Posterior vena cava (tissue), 2 donors: ENCODE measurements at places on chromosomes 7 and 10. TPM values are rescaled to one million over a fixed set of nuclear protein-coding genes. Genes with fewer than 3 reads are reported as not detected.

ANKRD61 gene
- total RNA-seq = 0.42 TPM

ACTL6B gene
- total RNA-seq = not detected

ZYX gene
- total RNA-seq = 407 TPM

DNA sequence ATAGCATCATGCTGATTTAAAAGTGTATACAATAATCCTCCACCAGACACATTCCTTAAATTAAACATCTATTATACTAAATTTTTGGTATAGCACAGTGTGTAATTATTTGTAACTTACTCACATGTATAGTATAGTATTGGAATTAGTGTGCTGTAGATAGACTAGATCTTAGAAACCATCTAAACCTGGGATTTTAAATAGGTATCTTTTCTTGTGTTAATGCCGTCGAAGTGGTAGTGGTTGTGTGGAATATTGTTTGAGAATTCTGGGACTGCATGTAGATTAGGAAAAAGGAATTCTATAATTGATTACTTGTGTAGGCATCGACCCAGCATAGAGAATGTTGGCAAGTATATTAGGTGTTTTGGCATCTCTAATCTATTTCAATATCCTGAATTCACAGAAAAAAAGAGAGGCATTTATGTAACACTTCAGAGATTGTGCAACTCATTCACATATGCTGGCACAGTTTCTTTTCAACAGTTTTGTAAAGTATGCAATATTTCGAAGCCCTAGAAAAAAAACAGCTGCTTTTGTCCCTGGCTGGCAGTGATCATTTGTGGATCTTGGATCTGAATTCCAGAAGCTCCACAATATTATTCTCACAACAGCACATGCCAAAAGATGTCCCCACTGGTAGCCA lies 145.5 kb upstream of the AGR3 start:
- DNase-seq = no peak

GRCh38 chr7:79787623-79788022 lies 334.2 kb upstream of the MAGI2 start:
- DNase-seq = no peak

GRCh38 chr7:131336956-131337355 lies 9.3 kb downstream of the MKLN1 start:
- DNase-seq = no peak

GRCh38 chr7:114819616-114820362 lies 102.1 kb upstream of the MDFIC start:
- no peak for DNase-seq

DNA sequence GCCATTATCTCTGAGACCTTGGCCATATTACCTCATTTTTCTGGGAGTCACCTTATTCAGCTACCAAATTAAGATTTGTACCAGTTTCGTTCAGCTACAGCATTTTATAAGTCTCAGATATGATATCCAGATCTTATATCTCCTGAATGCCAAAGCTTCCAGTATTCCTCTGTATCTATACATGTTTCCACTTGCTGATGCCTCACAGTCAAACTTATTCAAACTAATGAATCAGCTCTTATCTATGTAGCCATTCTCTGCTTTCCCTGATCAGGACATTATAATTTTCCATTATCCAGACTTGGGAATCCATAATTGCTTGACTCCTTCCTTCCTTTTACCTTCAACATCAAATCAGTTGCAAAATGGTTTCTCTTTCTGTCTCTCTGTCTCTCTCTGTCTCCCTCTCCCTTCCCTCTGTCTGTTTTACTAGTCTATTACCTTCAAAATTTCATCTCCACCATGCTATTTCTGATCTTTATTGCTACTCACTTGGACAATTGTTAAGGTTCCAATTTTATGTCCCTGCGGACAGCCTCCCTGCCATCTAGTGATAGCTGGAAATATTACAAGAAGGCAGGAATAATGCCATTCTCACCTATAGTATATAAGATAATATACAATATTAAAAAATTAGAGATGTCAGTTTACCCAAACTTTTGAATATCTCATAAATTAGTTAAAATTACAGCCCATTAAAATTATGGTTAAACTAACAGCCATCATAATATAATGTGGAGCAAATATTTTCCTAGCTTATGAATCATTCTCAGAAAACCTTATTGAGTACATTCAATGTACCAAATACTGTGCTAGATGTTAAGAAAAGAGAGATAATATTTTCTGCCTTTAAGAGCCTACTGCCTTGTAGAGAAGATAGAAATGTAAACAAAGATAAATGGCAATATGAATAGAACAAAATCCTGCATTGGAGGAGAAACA lies 89.8 kb downstream of the PCLO start:
- DNase-seq = no peak

DNA sequence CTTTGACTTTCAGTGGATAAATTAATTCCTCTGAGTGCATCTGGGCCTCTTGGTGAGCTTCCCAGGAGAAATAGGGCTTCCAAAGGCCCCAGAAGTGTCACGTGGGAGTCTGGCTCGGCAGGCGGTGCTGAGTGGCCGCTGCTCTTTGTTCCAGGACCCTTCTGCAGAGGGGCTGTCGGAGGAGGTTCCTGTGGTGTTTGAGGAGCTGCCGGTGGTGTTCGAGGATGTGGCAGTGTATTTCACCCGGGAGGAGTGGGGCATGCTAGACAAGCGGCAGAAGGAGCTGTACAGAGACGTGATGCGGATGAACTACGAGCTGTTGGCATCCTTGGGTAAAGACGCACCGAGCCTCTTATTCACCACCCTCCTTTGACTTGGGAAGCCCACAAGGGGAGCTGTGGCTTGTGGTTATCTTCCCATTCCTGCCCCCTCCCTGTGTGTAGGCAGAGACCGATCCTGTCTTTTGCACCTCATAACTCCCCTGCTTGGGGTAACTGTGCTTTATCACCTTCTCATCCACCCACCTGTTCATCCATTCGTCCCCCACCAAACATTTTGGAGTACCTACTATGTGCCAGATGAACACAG lies 11.9 kb downstream of the ZNF862 start:
- peak; percentile 64 for DNase-seq

- DNase-seq = no peak
Observed at GRCh38 chr10:118151461-118151860, 104.7 kb upstream of the RAB11FIP2 start.

DNA sequence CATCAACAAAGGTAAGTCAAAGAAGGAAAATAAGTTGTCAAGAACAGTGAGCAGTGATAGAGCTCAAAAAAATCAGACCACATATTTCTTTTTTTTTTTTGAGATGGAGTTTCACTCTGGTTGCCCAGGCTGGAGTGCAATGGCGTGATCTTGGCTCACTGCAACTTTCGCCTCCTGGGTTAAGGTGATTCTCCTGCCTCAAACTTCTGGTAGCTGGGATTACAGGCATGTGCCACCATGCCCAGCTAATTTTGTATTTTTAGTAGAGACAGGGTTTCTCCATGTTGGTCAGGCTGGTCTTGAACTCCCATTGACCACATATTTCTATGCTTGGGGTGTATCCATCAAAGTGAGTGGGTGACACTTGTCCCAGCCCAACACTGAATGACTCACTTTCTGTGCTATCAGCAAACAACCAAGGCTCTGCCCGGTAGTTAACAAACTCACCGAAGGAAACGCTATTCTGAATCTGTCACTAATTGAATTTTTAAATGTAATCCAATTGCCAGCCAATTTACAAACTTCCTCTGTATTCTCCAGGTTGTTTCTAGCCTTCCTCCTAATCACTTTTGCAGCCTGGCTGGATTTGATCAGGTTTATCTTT lies 19.6 kb upstream of the SMNDC1 start:
- DNase-seq = no peak

DNA sequence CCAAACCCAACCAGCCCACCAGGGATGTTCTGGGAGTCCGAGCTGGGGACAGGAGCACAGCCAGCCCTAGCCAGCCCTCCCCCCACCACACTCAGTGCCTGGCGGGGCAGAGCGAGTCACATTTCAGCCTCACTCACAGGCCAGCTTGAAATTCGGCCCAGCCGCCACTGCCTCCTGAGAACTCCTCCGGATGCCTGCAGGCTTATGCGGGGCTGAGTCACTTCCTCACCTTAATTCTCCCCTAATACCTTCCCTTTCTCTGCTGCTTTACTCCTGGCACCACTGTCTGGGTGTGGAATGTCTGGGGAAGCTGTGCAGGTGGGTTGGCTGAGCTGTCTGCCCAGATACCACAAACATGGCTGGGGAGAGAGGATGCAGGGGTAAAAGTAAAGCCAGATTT lies 22.6 kb upstream of the DLG5 start:
- no peak for DNase-seq

- no peak for DNase-seq
Observed at GRCh38 chr7:136033413-136034031, 56.4 kb upstream of the MTPN start.

- DNase-seq = no peak
Observed at GRCh38 chr10:16867556-16867955, 50.3 kb upstream of the RSU1 start.
